ENCODE measurements at places on chromosomes 6 and 20.

DNA sequence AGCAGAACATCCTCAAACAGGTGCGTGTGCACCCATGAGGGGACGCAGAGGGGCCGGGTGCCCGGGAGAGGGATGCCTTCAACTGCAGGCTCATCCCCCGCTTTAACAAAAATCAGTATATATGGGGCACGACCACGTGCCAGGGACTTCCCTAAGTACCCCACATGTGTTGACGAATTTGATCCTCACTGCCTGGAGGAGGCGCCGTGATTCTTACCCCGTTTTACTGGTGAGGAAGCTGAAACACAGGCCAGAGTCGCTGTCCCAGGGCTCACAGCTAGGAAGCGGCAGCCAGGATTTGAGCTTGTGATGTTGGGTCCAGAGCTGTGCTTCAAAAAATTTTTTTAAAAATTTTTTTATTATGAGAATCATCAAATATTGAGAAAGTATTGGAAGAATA, 44.8 kb downstream of the ITPR3 start:
- DNase-seq, result no peak

GRCh38 chr20:1436263-1436662, 30.4 kb downstream of the NSFL1C start:
- DNase-seq, result no peak

DNA sequence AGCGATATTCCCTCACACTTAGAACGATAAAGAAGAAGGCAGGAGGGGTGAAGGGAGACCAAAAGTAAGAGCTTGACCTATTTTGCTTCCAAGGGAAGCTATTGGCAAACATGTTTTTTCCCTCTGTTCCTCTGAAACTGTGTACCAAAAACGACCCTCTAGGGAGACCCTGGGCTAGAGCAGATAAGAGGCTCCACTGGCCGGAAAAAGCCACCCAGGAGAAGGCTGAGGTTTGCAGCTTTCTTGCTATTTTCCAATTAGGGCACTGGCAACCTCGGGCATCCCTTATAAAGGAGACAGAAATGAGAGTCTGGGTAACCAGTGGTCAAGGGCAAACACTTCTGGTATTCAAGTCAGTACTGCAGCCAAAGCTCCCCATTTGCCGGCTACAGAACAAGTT, 168.0 kb downstream of the KIF16B start:
- DNase-seq, result no peak

- no peak for DNase-seq
These were observed 539.7 kb downstream of the PHF3 start for GRCh38 chr6:64175296-64175695.

DNA sequence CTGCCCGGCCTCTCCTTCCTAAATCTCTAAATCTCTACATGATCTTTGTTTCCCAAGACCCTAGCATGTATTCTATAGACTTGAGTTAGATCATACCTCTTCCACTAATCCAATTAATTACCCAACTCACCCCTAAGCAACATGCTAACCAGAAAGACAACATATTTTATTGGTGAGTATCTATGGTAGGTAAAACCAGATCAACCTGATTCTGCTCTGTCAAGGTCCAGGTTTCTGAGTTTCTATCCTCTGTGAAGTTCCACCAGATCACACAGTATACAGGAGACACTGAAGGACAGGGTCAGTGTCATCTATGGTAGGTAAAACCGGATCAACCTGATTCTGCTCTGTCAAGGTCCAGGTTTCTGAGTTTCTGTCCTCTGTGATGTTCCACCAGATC, 363.2 kb upstream of the MARCKS start:
- no peak for DNase-seq

- DNase-seq, result no peak
These were observed 6.4 kb downstream of the NPEPL1 start for GRCh38 chr20:58698741-58699622.

DNA sequence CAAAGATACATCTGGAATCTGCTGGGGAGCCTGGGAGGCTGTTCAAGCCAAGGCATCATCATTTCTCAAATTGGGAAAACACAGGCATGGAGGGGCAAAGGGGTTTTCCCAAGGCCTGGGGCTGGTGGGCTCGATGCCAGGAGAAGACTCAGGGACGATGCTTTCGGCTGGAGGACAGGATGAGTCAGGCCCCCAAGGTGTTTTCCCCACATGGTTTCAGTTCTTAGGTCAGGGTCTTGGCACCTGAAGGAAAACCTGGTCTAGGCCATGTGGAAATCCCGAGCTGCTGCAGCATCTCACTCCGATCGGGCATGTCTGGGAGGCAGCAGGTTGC, 348.1 kb downstream of the CDC5L start:
- no peak for DNase-seq
